A549 treated with RU486 at 1 μM for 4 hours (cell line): ENCODE measurements at places on chromosomes 11 and 22. TPM values are rescaled to one million over a fixed set of nuclear protein-coding genes. Genes with fewer than 3 reads are reported as not detected.

Gene CREB3L1
- total RNA-seq: 3.9 to 6.2 TPM (median 5.2 TPM) in 5 replicates

Gene OR8D1
- total RNA-seq: not detected in 5 replicates

Gene OR8D4
- not detected in 5 replicates for total RNA-seq

Gene DLG2
- total RNA-seq: 0.18 to 0.41 TPM (median 0.32 TPM) in 4 of 5 replicates, not detected in the other

Gene C11orf87
- total RNA-seq: 0.02 to 0.03 TPM in 2 of 5 replicates, not detected in the others

Gene IGSF9B
- total RNA-seq: 0.54 to 1.5 TPM (median 1.2 TPM) in 5 replicates

Gene TRIM49
- not detected in 5 replicates for total RNA-seq

Gene CARD16
- 0.29 TPM in 1 of 5 replicates, not detected in the others for total RNA-seq

Gene ZNF280B
- 1.1 to 1.7 TPM (median 1.6 TPM) in 5 replicates for total RNA-seq

Gene MYBPC3
- 0.06 to 0.13 TPM (median 0.08 TPM) in 5 replicates for total RNA-seq

Gene LRRN4CL
- total RNA-seq: 0.07 to 0.13 TPM (median 0.13 TPM) in 3 of 5 replicates, not detected in the others

Gene NRXN2
- total RNA-seq: 0.08 to 0.34 TPM (median 0.30 TPM) in 4 of 5 replicates, not detected in the other

Gene SLN
- 0.64 to 1.5 TPM (median 0.97 TPM) in 5 replicates for total RNA-seq

Gene APOA4
- total RNA-seq: not detected in 5 replicates

Gene LMNTD2
- total RNA-seq: 1.5 to 2.9 TPM (median 2.8 TPM) in 5 replicates

Gene ADAMTS8
- 0.37 to 0.49 TPM (median 0.42 TPM) in 5 replicates for total RNA-seq

Gene OR4C12
- total RNA-seq: not detected in 5 replicates

Gene APBB1
- total RNA-seq: 15.6 to 19.1 TPM (median 16.9 TPM) in 5 replicates

Gene SLC1A2
- total RNA-seq: 0.05 to 0.35 TPM (median 0.10 TPM) in 4 of 5 replicates, not detected in the other

Gene KLHL35
- total RNA-seq: 0.51 to 1.3 TPM (median 1.1 TPM) in 5 replicates

Gene LGALS1
- 1,192 to 1,348 TPM (median 1,281 TPM) in 5 replicates for total RNA-seq

Gene OR52I2
- not detected in 5 replicates for total RNA-seq

Gene MRGPRX4
- not detected in 5 replicates for total RNA-seq

Gene TBX1
- total RNA-seq: 2.8 to 5.1 TPM (median 4.1 TPM) in 5 replicates

Gene ST3GAL4
- 23.0 to 27.1 TPM (median 26.2 TPM) in 5 replicates for total RNA-seq

Gene CDC45
- total RNA-seq: 22.2 to 29.4 TPM (median 24.1 TPM) in 5 replicates

Gene IFTAP
- 14.2 to 20.8 TPM (median 15.9 TPM) in 5 replicates for total RNA-seq

Gene CRYBB3
- not detected in 5 replicates for total RNA-seq

Gene PGGHG
- total RNA-seq: 6.4 to 11.8 TPM (median 10.0 TPM) in 5 replicates

Gene MB
- 6.8 to 8.3 TPM (median 7.2 TPM) in 5 replicates for total RNA-seq

Gene OR5P2
- not detected in 5 replicates for total RNA-seq

Gene ACR
- total RNA-seq: 0.25 TPM in 1 of 5 replicates, not detected in the others

Gene SCN4B
- 0.07 to 0.16 TPM (median 0.07 TPM) in 3 of 5 replicates, not detected in the others for total RNA-seq

Gene CADM1
- 21.2 to 24.5 TPM (median 22.0 TPM) in 5 replicates for total RNA-seq

Gene MUC2
- 0.05 to 0.93 TPM (median 0.15 TPM) in 5 replicates for total RNA-seq

Gene OR5I1
- not detected in 5 replicates for total RNA-seq

Gene SCGB1A1
- 0.39 TPM in 1 of 5 replicates, not detected in the others for total RNA-seq

Gene CCDC116
- 0.06 to 0.12 TPM (median 0.10 TPM) in 3 of 5 replicates, not detected in the others for total RNA-seq
